ENCODE measurements at places on chromosomes 12 and 14. TPM values are rescaled to one million over a fixed set of nuclear protein-coding genes. Genes with fewer than 3 reads are reported as not detected.

GRCh38 chr12:77407931-77408330 is 342.6 kb upstream of the E2F7 start:
- no peak for DNase-seq

DNA sequence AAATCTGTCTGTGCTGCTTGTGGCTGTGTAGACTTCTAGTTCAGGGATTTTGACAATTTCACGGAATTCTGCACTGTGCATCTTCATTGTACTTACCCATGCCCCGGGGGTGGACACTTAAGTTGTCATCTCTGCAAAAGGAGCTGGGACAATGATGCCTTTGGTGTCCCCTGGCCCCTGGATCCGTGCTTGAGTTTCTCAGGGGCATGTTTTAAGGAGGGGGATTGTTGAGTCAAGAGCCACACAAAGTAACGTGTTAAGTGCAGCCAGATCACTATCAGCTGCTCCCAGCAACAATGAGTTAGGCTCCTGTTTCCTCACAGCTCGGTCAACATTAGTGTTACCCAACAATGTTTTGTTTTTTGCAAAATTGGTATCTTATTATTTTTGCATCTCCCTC is 305.0 kb upstream of the DIO3 start:
- no peak for DNase-seq

The C14orf39 gene
- polyA plus RNA-seq: 0.27 TPM

The IGFBP6 gene
- polyA plus RNA-seq: 74.9 TPM

DNA sequence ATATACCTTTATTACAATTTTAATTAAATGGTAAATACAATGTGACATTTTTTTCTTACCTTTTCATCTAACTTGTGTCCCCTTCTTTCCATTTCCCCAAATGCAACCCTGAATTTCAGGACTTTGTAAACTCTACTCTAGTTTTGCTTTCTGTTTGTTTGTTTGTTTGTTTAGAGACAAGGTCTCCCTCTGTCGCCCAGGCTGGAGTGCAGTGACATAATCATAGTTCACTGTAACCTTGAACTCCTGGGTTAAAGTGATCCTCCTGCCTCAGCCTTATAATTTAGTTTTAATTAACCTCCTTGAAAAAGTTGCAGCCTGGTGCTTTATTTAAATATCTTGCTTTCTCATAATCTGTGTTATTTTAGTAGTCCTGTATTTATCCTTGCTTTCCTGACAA is 59.0 kb upstream of the MON2 start:
- DNase-seq: no peak

DNA sequence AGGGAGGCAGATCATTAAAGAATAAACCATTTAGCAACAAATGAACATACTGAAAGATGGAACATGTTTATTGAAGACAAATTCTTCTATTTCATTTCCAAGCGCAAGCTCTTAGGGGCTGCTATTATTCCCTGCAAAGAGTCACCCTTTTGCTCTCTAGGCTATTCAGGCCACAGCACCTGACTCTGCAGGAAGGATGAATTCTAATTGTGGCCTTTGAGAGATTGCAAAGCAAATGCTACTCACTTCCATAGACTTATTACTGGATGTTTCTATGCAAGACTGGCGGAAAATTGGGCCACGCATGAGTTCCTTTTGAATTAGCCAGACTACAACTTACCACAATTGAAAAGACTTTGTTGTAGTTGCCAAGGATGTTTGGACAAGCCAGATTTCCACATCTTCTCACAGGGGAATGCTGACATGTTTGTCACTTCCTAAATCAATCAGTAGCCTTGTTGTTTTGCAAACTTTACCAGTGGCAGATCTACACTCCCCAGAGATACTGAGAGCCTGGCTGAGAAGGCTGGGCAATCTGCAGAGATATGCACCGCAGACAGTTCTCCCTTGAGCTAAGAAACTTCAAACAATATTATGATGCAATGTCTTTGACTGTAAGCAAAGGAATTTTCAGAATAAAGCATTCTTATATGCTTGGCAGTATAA is 334.3 kb upstream of the SYT1 start:
- DNase-seq: no peak

GRCh38 chr14:51593397-51593796 is 58.3 kb upstream of the FRMD6 start:
- no peak for DNase-seq

The BCL2L14 gene
- 1.0 TPM for polyA plus RNA-seq

DNA sequence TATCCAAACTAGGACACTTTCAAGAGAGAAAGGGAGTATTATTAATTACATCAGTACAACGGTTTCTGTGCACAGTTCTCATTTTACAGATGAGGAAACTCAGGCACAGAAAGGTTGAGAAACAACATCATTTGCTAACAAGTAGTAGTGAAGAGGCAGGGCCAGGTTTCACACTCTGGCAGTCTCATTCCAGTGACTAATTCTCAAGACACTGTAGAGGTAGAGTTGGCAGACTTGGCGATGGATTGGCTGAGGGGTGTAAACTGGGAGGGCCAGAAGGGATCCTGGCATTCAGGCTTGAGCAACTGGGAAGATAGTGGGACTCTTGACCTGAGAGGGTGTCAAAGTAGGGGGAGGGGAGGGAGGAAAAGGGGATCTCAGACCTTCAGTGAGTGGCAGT is 73.8 kb upstream of the BDKRB2 start:
- no peak for DNase-seq

- peak; percentile 96 for DNase-seq
These were observed at the start of gene UBE2N for GRCh38 chr12:93441617-93442410. TSS of gene UBE2N (minus strand) at chr12:93441947. CDS start at chr12:93441884, 63 bp downstream.

The NEMP1 gene
- polyA plus RNA-seq: 13.3 TPM

The RNF212B gene
- not detected for polyA plus RNA-seq

The PTGER2 gene
- polyA plus RNA-seq: 2.5 TPM

DNA sequence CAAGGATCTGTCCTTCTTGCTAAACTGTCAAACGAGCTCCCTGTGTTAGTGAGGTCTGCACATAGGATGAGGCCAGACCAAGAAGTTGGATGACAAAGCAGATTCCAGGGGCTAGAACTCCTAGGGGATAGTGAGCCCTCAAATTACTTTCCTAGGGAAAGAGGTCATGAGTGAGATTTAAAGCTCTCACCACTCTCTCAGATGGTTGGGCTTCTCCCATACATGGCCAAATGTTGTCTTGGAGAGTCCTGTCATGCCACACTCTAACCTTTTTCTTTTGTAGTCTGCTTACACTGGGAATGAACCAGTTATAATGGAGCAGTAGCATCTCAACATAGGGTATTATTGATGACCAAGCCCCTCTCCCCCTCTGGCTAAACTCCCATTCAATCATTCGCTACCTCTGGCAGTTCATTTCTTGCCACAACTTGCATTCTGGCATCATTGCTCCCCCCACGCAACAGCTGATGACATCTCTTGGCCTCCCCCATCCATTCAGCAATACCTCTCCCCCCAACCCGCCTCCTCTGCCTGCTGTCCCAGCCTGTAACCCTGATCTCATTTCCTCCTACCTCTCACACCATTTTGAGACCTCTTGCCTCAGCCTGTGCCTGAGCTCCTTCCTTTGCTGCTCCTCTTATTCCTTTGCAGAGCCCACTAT is 64.7 kb upstream of the CISTR start:
- DNase-seq: no peak

The SPRING1 gene
- 47.3 TPM for polyA plus RNA-seq

The LRP10 gene
- 54.6 TPM for polyA plus RNA-seq

The FAM186B gene
- polyA plus RNA-seq: 3.4 TPM

The KRT7 gene
- 1.2 TPM for polyA plus RNA-seq

The MMP17 gene
- 98.3 TPM for polyA plus RNA-seq

DNA sequence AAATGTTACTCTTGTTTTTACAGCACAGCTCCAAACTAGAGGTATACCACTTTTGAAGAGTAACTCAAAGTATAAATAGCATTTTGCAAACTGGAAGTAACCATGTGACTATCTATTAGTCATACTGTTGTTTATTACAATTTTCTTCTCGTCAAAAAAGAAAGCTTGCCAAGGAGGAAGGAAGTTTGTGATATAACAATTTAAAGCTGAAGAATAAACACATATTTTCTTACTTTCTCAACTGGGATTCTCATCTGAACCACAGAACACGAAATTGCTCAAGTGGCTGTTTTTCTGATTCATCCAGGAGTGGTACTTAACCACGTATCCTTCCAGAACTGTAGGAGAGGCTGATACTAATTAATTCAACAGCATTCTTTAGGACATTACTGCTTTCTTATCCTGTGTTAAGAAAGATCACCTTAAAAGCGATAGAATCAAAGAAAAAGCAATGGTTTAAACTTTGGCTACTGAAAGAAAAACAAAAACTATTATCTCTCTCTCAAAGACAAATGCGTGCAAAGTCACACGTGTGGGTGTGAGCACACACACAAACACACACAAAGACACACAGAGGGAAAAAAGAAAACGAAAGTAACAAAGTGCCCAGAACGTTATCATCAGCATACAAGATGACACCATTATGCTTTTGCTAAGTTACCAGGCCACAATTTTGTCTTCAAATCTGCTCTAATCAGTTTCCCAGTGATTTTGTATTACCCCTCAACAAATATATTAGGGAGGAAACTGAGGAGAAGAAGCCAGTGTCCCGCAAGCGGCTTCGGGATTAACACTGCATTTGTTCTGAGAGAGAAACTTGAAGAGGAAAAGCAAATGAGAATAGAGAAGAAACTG is at the start of gene CLEC2B:
Gene CLEC2B, minus strand, starts transcription at position 48 of the 855 bp plus-strand sequence.
- peak; percentile 39 for DNase-seq

- no peak for DNase-seq
These were observed 1.1 kb downstream of the NOC4L start for GRCh38 chr12:132145334-132145733.

DNA sequence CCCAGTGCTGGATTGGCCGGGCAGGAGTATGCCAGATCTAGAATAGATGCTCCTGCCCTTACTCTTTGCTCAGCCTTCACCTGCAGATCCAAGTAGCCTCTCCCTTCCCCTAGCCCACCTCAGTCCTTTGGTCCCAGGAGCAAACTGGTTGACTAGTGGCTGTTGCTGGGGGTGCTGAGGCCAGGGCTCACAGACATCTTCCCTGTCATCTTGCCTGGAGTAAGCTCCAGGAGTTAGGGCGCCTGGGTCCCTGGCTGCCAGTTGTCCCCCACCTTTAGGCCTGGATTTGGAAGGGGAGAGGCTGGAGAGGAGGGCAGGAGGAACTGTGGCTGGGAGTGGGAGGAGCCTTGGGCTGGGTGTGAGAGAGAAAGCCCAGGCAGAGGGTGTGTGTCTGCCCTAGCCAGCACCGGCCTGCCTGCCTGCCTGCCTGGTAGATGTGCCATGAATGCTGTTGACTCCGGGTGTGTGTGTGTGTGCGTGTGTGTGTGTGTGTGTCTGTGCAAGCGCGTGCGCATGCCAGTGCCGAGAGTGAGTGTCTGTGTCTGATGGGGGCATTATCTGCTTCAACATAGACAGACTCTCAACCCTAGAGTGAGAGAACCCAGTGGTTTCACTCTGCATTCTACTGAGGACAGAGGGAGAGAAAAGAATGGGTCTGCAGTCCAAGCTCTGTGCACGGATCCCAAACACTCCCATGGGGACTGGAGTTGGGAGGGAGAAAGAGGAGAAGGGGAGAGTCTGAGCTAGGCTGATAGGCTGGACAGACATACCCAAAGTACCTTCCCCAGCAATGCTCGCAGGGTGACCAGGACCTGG is 845 bp upstream of the RARG start:
- DNase-seq: no peak

- DNase-seq: no peak
These were observed 3.2 kb downstream of the MGST1 start for GRCh38 chr12:16350682-16351081.

DNA sequence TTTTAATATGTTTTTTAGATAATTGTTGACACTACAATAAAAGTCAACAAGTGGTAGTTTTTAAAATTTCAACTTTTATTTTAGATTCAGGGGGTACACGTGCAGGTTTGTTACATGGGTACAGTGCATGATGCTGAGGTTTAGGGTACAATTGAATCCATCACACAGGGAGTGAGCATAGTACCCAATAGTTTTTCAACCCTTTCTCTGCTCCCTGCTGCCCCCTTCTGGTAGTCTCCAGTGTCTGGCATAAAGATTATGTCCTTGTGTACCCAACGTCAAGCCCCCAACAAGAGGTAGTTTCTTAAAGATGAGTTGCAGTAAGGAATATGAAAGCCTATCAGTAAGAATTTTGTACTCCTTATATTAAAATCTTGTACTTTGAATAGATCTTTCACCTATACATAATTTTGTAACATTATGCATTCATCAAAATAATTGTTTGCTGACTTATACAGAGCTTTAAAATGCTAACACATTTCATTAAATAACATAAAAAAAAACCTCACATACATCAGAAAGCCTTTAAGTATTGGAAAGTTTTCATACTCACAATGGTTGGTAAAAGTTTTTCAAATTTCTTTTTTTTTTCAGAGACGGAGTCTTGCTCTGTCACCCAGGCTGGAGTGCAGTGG is 5.4 kb upstream of the RALGAPA1 start:
- DNase-seq: no peak

DNA sequence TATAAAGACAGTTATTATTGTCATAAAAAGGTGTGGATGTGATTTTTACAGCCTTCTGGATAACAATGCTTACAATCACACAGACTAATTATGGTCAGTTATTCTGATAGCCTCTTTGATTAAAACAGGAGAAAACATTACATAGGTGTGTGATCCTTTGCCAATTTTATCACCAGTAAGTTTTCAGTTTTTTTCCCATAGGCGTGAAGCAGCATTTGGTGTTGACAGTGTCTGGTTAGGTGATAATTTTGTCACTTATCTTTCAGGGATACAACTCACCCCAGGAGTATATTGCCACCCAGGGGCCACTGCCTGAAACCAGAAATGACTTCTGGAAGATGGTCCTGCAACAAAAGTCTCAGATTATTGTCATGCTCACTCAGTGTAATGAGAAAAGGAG is 208.8 kb downstream of the EPS8 start:
- DNase-seq: no peak

The ERP27 gene
- polyA plus RNA-seq: 0.38 TPM

GRCh38 chr12:21384261-21384660 is 11.6 kb downstream of the IAPP start:
- no peak for DNase-seq

The IRAK3 gene
- polyA plus RNA-seq: 3.2 TPM

DNA sequence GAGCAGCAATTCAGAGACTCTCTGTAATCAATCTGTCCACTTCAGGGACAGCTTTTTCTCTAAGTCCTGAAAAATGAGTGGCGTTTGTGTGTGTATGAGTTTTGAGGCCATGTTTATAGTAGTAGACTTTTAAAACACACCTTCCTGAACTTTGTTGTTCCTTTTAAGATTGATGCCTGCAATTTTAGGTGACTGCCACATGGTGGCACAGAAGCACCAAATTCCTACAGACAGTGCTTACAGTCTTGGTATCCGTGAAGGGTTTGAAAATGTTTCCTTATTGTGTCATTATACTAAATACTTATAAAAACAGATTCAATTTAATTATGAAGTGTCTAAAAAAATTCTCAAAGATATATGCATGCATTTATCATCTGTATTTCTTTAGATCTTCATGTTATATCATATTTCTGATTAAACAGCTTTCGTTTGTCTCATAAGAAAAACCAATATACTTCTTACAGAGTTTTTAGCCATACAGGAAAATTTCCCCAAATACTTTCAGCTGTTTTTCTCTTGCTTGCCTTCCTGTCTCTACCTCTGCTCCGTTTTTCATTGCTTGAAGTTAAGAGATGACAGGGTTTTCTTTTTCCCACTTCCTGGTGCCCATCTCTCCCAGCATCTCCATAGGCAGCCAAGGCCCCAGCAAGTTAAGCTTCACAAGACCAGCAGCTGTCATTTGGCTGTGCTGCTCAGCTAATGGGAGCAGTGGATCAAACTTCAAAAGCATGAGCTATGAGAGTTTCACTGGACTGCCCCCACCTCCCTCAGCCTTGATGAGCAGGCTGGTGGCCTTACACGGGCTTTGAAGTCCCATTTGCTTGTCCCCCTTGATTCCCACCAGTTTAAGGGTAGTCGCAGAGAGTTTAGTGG is 259.6 kb downstream of the AKAP6 start:
- DNase-seq: no peak

- DNase-seq: no peak
These were observed 43.6 kb downstream of the DYNC1H1 start for GRCh38 chr14:102007916-102008418.

GRCh38 chr14:71487449-71487848 is 444.8 kb upstream of the RGS6 start:
- no peak for DNase-seq

Measured in spinal cord (tissue), 10 donors.